Activated naive CD4-positive, alpha-beta T cell treated with Interleukin-2 at 50 U/mL for 16 hours (primary cell): ENCODE measurements at places on chromosomes 6 and 20.

DNA sequence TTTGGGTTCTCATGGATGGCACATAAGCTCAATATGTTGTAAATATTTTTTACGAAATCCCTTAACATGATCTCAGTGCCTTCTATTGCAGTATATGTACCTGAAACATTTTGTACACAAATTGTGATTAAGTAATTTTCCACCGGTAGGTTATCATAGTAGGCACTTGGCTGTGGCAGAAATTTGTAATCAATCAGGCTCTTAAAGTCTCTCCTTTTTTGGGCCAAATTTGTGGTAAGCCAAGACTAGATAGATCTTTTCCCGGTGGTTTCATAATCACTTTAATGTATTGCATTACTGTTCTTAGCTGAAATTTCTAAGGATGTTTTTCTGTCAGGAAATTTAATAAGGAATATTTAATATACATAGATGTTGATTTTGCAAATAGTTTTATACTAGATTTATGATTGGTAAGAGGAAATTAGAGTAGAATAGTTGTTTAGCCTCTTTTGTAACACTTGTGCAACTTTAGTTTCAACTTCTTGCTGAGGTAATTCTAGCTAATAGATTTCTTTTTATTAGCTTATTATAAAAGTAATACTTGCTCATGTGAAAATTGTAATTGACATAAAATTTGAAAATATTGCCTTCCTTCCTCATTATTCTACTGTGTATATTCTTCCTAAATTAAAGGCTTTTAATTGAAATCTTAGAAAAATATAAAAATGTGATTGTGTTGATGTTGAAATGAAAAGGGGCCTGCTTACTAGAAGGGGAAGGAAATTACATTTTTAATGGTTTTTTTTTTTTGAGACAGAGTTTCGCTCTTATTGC lies 3.2 kb downstream of the PCMT1 start:
- DNase-seq: no peak

DNA sequence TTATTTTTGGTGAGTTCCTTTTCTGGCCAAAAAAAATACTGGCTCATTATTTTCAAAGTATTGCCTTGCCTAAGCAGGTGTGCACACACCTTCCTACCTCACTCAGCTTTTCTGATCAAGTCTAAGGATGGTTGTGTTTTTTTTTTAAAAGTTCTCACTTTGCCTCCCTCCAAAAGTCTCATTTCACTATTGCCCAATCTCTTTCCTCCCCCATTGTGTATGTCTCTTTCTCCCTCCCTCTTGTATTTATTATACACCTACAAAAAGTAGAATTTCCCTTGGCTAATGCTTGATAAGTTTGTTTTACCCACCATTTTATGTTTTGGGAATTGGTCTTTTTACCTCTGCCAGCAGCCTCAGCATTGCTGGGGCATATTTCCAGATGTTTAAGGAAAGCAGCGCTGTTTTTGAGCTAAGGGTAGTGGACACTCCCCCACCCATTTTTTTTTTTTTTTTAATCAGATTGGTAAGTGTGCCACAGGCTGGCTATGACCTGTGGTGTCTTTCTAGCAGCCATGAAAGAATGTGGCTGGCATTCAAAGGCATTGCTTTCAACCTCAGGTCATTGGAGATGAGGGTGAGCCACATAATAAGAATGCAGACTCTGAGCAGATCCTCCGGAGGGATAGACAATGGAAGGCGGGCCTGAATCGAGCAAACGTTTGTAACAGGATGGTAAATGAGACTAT lies 668.6 kb downstream of the UTRN start:
- no peak for DNase-seq

DNA sequence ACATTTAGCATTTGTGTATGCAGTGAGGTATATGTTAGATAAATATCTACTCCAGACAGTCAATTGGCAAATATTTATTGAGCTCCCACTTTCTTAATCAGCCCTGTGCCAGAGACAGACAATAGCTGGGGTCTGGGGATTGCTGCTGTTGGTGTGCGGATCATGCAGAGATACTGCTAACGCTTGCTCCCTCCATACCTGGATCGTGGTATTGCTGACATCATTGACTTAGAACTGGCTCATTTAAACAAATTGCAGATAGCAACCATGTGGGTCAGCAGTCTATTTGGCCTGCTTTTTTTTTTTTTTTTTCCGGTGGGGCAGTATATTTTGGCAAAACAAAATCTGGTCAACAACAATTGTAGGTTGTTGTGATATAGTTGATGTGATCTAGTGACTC lies 9.5 kb downstream of the ARID1B start:
- no peak for DNase-seq

- DNase-seq: no peak
Observed at GRCh38 chr6:143169440-143169839, 108.8 kb downstream of the AIG1 start.
